ENCODE measurements at places on chromosomes 12 and 14. TPM values are rescaled to one million over a fixed set of nuclear protein-coding genes. Genes with fewer than 3 reads are reported as not detected.

CELA1 gene
- not detected for total RNA-seq

GRCh38 chr12:45973526-45973925 lies 16.8 kb downstream of the SCAF11 start:
- peak overlapping the region; percentile 10 for H3K27ac ChIP-seq
- no peak overlapping the region for H3K4me3 ChIP-seq
- peaks cover 60% of the 10 kb centered on the region for H3K4me1 ChIP-seq
- H3K27me3 ChIP-seq, result no peaks in the 10 kb centered on the region

FSCB gene
- total RNA-seq, result not detected

TUBA1B gene
- total RNA-seq, result 1,521 TPM

GRCh38 chr12:91211866-91212265 lies 29.2 kb upstream of the DCN start:
- DNase-seq, result no peak
- no peak overlapping the region for H3K27ac ChIP-seq
- H3K4me3 ChIP-seq, result no peak overlapping the region
- H3K27me3 ChIP-seq, result no peaks in the 10 kb centered on the region

DNA sequence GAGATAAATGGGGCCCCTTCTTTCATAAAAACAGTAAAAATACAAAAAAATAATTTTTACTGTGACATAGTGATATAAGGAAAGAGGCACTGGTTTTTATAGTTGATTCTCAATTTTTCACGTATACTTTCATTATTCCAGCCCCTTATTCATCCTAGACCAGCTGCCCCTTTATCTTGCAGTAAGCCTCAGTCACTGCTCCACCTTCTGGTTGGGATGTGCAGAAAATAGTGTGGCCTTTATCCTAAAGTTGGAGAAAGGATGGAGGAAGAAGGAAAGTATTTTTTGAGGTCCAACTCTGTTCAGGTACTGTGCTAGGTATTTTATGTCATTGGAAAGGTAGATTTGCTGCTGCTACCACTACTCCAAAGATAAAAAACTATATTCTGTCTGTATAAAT lies 172.7 kb downstream of the ANO6 start:
- H3K27me3 ChIP-seq, result no peaks in the 10 kb centered on the region
- H3K4me1 ChIP-seq, result no peaks in the 10 kb centered on the region
- H3K36me3 ChIP-seq, result peaks cover 29% of the 10 kb centered on the region
- DNase-seq, result no peak

SLC35F4 gene
- total RNA-seq, result not detected

RNASE7 gene
- not detected for total RNA-seq

- no peak overlapping the region for H3K4me3 ChIP-seq
- H3K27ac ChIP-seq, result no peak overlapping the region
- peaks cover 12% of the 10 kb centered on the region for H3K4me1 ChIP-seq
- H3K27me3 ChIP-seq, result no peaks in the 10 kb centered on the region
- peaks cover 14% of the 10 kb centered on the region for H3K36me3 ChIP-seq
Observed at GRCh38 chr14:80809663-80810062, 131.9 kb downstream of the CEP128 start.

WDHD1 gene
- 53.8 TPM for total RNA-seq

DNA sequence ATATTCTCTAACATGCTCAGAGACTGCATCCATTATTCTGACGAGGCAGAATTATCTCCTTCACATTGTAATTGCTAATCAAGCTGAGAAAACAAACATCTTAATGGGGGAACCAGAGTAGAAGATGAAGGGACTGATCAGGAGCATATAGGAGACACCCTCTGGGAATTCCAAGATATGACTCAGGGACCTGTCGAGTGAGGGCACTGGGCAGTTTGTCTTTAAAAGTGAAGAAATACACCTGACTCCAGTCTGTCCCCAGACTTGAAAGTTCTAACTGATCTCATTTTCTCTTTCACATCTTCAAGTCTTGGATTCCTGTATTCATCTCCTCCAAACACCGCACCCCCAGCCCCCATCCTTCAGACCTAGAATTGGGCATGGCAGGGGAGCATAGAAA lies 226.9 kb upstream of the PLXNC1 start:
- no peak overlapping the region for H3K4me3 ChIP-seq
- H3K27ac ChIP-seq, result no peak overlapping the region
- H3K36me3 ChIP-seq, result peaks cover 17% of the 10 kb centered on the region
- H3K27me3 ChIP-seq, result peaks cover 5% of the 10 kb centered on the region

DNA sequence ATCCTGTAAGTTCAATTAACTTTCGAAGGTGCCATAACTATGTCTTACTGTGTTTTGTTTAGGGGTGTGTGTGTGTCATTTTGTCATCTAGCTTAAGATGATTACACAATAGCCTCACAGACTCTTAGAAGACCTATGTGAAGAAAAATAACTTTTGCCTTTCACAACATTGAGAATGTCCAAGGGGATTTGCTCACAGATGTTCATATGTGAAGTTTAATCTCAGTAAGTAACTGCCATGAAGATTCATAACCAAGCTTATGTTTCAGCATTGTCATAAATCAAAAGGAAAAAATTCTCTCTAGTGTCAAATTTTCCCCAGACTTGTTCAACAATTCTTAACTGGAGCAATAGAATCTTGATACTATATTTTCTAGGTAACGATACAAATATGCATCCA lies 226.1 kb upstream of the PRKD1 start:
- no peaks in the 10 kb centered on the region for H3K4me1 ChIP-seq
- DNase-seq, result no peak
- H3K27me3 ChIP-seq, result no peaks in the 10 kb centered on the region
- H3K4me3 ChIP-seq, result no peak overlapping the region

- peak within 1 kb of the TSS; percentile 97 for H3K27ac ChIP-seq
- H3K4me3 ChIP-seq, result peak within 1 kb of the TSS; percentile 94
- DNase-seq, result peak; percentile 76
Observed at GRCh38 chr14:24634158-24634557, at the start of gene GZMB. GZMB (minus strand) TSS chr14:24634190; CDS start chr14:24634160, 30 bp downstream.

TC2N gene
- 21.5 TPM for total RNA-seq

DNA sequence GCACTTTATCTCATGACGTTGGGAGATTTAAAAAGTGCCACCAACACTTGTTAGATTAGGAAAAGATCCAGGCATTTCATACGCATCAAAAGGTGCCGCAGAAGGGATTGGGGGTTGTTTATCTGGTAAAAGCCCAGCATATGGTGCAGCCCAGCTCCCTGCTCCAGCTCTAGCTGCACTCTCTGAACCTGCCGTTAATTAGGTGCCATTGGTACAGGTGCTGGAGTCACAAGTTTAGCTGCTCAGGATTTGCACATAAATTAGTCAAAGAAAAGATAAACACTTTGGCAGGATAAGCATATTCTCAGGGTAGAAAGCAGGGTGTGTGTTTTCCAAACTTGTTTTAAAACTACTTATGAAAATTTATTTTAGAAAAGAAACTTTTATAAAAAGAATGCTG lies 932.6 kb upstream of the TMEM132C start:
- no peak overlapping the region for H3K27ac ChIP-seq
- DNase-seq, result no peak

DNA sequence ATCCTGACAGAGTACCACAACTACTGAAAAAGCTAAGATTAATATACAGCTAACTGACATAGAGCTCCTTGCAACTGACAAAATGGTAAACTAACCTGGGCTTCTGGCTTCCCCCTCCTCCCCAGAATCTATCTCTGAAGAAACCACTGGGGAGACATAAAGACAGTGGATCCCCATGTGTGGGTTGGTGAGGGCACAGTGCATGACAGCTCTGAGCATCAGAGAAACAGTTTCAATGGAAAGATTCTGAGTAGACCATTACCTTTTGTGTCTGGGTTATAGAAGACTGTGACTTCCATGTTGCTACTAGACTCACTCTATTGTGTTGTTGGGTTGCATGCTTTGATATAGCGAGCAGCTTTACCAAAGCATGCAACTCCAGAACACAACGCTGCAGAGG lies 247.4 kb downstream of the EFCAB11 start:
- no peak for DNase-seq
- peak overlapping the region; percentile 65 for H3K27ac ChIP-seq
- peaks cover 12% of the 10 kb centered on the region for H3K36me3 ChIP-seq
- H3K4me3 ChIP-seq, result no peak overlapping the region

DNA sequence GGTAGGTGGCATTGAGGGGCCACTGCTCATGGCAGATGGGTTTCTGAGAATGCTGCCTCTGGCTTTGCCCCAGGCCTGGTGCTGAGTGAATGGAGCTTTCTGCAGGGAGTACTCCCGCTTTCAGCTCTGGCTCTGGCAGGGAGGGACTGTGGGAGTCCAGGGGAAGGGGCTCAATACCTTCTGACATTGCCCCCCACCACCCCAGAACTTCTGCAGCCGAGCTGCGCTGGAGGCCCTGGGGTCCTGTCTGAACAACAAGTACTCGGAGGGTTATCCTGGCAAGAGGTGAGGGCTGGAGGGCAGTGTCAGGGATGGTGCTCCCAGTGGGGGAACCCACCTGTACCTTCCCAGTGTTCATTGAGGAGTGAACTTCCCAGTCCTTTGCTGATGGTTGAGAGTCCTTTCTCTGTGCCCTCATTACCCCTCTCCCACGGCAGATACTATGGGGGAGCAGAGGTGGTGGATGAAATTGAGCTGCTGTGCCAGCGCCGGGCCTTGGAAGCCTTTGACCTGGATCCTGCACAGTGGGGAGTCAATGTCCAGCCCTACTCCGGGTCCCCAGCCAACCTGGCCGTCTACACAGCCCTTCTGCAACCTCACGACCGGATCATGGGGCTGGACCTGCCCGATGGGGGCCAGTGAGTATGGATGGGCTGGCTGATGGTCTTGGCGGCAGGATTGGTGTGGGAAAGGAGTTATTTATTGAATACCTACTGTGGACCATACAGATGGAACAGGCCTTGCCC lies 1.9 kb downstream of the SHMT2 start:
- peaks cover 12% of the 10 kb centered on the region for H3K27me3 ChIP-seq
- H3K27ac ChIP-seq, result no peak overlapping the region
- peaks cover 34% of the 10 kb centered on the region for H3K36me3 ChIP-seq
- DNase-seq, result no peak
- peak overlapping the region; percentile 98 for H3K4me3 ChIP-seq

DNA sequence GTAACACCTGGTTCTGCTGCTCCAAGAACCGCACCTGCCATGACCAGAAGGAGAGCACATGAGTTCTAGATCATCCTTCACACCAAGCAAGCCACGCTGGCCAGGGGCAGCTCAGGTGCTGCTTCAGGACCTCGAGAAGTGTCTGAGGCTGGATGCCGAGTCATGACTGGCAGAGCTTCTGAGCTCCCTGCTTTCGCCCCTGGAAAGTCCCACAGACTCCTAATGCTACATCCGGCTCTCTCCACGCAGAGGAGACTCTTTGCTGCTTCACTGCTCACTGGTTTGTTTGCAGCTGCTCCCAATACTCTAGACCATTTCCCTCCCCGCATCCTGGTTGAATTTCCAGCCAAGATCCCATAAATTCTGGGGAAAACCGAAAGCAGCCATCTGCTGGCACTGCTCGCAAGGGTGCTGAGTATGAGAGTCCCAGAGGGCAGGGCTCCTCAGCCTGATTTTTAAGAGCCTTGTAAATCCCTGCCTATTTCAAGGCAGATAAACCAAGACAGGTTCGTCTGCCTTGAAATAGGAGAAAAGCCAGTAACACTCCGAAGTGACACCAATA lies 1.4 kb downstream of the KRT2 start:
- H3K36me3 ChIP-seq, result no peaks in the 10 kb centered on the region
- no peak overlapping the region for H3K27ac ChIP-seq
- H3K4me3 ChIP-seq, result no peak overlapping the region
- peaks cover 38% of the 10 kb centered on the region for H3K4me1 ChIP-seq
- no peak for DNase-seq
- peaks cover 15% of the 10 kb centered on the region for H3K27me3 ChIP-seq

DNA sequence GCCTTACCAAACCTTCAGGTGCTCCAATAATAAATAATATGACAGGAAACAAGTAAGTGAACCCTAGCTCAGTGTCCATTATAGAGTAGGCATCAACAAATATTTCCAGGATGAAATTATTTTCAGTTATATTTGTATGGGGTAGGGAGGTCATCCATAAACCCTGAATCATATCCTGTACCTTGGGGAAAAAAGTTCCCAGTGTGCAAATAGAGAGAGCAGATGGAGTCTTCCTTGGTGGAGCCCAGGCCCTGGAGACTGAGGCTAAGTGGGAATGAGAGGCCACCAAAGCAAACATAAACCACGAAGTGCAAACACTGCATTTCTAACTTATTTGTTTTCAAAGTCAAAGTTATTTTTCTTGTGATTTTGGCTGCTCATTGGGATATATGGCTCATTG lies 8.5 kb upstream of the ERP27 start:
- H3K4me3 ChIP-seq, result peak overlapping the region; percentile 4
- DNase-seq, result no peak
- peaks cover 84% of the 10 kb centered on the region for H3K4me1 ChIP-seq
- peaks cover 79% of the 10 kb centered on the region for H3K36me3 ChIP-seq

SDSL gene
- 0.54 TPM for total RNA-seq

- H3K27ac ChIP-seq, result no peak overlapping the region
- no peaks in the 10 kb centered on the region for H3K27me3 ChIP-seq
- no peaks in the 10 kb centered on the region for H3K36me3 ChIP-seq
Observed at GRCh38 chr12:108592033-108592909, 5.6 kb downstream of the TMEM119 start.
